ENCODE measurements at places on chromosomes 2 and 18.

- no peak for DNase-seq
Measured at GRCh38 chr18:63107171-63107845, 212.3 kb downstream of the BCL2 start.

- DNase-seq, result no peak
Measured at GRCh38 chr18:32613821-32614220, 143.1 kb upstream of the GAREM1 start.

- DNase-seq, result no peak
Measured at GRCh38 chr2:101330253-101330933, 21.9 kb upstream of the RNF149 start.

GRCh38 chr2:173997269-173997668 is 32.1 kb upstream of the SP3 start:
- DNase-seq, result no peak

GRCh38 chr2:196651387-196652094 is 12.0 kb downstream of the CCDC150 start:
- DNase-seq, result no peak

GRCh38 chr2:111668274-111668616 is 215.7 kb downstream of the ANAPC1 start:
- no peak for DNase-seq

DNA sequence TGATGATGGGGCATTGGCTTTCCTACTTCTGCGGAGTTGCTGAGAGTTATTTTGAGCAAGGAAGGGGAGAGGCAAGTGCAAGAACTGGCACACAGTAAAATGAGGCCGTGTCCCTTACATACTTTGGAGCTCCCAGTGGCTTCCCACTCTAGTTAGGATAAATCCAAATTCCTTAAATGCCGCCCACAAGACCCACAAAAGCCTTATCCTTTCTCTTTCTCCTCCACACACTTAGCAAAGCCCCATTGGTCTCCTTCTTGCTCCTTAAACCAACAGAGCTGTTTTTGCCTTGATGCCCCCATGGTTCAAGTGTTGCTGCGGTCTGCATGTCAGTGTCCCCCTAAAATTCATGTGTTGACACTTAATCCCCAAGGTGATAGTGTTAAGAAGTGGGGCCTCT is 24.3 kb downstream of the TMEM247 start:
- no peak for DNase-seq

DNA sequence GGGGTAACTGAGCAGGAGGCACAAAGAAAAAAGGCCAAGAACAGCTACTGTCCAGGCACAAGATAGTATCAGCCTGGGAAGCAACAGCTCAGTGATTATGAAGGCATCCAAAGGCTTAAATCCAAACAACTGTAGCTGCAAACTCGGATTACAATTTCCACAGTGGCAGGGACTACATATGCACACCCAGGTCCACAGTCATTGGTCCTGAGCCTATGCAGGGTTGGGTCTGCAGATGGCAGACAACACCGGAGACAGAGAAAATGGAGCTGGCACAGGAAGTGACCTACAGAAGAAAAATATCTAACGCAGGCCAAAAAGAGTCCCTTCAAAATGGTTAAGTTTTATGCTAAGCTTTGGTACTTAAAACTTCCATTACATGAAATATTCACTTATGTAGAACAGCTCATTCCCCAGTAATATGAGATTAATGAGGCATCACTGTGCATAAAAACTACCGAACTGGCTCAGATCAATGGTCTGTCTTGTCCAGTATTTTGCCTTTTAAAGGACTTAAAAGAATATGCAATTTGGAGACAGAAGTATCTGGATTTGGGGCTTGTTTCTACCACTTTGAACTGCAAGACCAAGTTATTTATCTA is 132.1 kb downstream of the SUCLG1 start:
- DNase-seq, result no peak

- no peak for DNase-seq
Measured at GRCh38 chr2:96536445-96537065, at the start of gene ARID5A. Gene ARID5A, plus strand, starts transcription at chr2:96536752. Its CDS starts 75 bp downstream, at chr2:96536827.

DNA sequence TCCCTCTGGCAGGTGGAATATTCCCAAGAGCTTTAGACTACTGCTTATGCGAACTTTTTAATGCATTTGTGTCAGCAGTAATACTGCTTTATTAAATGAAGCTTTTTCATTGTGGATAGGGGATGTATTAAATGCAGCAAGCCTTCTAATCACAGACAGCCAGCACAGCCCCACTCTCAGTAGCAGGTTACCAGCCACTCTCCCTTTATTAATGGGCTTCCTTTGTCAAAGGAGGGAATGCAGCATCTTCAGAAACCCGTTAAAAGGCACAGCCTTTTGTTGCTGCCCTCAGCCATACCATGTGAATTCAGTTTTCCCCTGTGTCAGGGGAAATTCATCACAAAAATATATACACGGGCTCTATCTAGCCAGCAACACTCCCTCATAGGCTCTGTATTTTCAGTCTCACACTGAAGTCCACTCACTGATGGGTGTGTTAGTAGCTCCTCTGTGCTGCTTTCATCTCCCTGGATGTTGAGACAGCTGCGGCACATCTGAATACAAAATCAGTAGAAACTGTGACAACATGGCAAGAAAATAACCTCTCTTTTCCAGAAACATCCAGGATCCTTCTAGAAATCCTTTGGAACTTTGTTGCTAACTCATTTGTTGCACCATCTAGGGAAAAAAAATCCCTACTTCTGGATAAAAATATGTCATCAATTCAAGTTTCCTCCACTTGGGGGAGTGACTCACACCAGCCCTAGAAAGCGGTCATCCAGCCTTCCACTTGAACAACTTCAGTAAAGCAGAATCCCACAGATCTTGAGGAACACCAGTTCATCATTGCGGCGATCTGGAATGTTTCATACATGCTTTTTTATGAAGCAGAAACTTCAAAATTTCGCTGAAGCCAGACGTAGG is 48.4 kb downstream of the LRRTM1 start:
- no peak for DNase-seq

- no peak for DNase-seq
Measured at GRCh38 chr2:127229555-127229954, 9.5 kb upstream of the CYP27C1 start.

DNA sequence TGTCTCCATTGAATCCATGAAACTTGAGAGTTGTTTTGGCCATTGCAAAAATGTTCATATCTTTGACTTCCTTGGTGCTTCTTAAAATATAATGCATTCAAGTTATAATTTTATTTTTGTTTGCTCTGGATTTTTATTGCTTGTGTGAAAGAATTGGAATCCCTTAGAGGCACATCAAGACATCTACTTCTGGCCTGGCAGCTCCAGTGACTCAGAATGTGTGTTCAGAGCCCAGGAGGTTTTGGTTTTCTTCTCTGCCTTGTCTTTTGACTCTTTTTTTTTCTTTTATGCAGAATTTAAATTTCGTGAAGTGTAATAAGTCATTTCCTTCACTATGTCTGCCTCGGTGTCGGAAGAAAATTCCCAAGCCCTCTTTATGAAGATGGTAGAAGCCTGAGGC is 180.2 kb downstream of the LTBP1 start:
- DNase-seq, result no peak

- DNase-seq, result no peak
Measured at GRCh38 chr18:7512348-7512747, 54.8 kb upstream of the PTPRM start.

DNA sequence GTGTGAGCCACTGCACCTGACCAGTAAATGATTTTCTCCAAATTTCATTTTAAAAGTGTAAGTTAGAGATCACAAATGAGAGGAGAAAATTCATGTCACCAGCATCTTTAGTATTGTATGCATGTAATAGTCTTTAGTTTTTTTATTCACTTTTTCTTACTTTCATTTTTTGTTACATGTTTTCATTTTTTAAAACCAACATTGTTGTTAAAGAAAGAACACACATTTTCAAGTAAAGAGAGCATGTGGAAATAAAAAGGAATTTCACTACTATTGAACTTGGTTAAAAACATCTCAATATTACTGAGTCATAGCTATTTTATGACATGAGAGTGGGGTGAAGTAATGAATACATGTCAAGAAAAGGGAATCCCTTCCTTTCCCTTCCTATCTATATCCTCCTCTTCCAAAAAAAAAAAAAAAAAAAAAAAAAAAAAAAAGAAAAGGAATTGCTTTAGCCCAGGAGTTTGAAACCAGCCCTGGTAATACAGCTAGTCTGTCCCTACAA is 29.1 kb upstream of the PMAIP1 start:
- DNase-seq, result no peak

DNA sequence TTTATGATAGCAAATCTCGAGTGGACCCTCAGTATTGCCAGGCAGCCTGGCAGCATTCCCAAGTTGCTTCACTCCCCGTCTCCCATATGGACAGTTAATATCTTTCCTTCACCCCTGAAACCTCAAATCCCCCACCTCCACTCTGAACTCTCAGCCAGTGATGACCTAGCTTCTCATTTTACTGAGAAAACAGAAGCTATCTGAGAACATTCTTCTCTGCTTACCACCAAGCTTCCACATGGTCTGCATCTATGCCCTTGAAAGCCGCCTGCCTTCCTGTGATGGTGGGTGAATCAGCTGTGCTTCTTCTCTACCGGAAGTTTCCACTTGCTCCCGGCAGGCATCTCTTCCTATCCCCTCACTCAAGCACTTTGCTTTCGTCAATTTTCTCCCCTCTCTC is 529.2 kb downstream of the EPHA4 start:
- no peak for DNase-seq

- DNase-seq, result no peak
Measured at GRCh38 chr2:240426845-240427721, 8.4 kb upstream of the GPC1 start.

- DNase-seq, result no peak
Measured at GRCh38 chr2:120669121-120669952, 66.3 kb upstream of the GLI2 start.

GRCh38 chr2:189222468-189223105 is 43.0 kb upstream of the COL5A2 start:
- DNase-seq, result no peak

DNA sequence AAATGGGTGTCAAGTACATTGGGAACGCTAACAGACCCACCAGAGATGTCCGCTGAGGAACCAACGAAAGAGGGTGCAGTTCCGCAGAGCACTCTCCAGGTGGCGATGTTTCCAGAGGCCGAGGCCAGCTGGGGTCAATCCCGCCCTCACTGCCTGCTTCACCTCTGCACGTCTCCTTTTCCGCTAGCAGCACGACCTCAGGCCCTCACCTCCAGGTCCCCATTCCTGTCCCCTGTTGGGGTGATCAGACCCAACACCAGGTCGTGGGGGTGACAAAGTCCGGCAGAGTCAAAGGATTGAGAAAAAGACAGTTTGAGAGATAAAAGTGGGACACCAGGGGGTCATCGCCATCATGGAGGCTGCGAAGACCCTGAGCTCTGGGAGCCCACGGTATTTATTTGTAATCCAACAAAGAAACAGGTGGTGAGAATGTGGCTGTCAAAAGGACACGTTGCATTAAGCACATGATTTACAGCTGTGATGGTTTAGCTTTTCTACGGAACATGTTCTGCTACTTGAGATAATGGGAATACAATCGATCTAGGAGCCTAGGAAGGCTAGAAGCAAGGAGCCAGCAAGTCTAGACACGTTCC is 27.3 kb downstream of the ZAP70 start:
- DNase-seq, result no peak

GRCh38 chr18:54389143-54389505 is 31.4 kb downstream of the C18orf54 start:
- DNase-seq, result no peak

GRCh38 chr2:186442885-186443284 is 43.2 kb upstream of the ZC3H15 start:
- no peak for DNase-seq

DNA sequence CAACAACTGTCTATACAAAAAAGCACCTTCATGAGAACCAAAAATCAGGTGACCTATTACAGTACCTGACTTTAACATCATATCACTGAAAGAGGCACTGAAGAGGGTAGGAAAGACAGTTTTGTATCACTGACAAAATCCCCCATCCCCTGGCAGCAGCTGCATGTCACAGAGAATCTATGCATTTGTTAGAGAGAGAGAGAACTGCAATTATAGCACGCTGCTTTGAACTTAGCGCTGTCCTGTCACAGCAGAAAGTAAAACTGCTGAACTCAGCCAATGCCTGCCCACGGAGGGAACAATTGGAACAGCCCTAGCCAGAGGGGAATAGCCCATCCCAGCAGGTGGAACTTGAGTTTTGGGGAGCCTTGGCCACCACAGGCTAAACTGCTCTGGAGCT is 75.1 kb upstream of the NOL4 start:
- no peak for DNase-seq

- DNase-seq, result no peak
Measured at GRCh38 chr18:26002375-26002910, 88.0 kb downstream of the SS18 start.

- DNase-seq, result no peak
Measured at GRCh38 chr18:23689616-23690504, 607 bp downstream of the LAMA3 start.

DNA sequence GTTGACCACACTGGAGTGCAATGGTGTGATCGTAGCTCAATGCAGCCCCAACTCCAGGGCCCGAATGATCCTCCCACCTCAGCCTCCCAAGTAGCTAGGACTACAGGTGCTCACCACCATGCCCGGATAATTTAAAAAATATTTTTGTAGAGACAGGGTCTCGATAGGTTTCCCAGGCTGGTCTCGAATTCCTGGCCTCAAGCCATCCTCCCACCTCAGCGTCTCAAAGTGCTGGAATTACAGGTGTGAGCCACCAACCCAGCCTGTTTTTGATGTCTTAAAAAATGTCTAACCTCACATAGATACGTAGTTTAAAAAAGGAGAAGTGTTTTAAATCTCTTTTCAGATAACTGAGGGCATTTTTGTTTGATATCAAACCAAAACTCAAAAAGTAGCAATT is 37.6 kb downstream of the IMPA2 start:
- no peak for DNase-seq
